NCI-H526 treated with DMSO at 0.1 percent for 48 hours (cell line): ENCODE measurements at places on chromosomes 7 and 10.

DNA sequence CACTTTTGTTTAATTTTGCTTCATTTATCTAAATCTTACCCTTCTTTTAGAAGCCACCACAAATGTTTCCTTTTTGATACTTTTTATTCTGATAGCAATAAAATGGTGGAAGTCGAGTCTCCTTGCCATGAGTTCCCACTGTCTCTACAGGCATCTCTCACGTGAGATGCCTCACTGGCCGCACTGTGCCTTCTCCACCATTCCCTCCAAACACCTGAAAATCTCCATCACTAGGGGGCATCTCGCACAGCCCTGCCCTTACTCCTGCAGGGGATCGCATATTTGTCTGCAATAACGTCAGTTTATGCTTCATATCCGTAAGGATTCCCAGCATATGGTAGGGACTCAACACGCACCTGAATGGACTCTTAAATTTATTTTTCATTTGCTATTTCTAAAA is 56.3 kb upstream of the NCAPG2 start:
- DNase-seq: no peak

DNA sequence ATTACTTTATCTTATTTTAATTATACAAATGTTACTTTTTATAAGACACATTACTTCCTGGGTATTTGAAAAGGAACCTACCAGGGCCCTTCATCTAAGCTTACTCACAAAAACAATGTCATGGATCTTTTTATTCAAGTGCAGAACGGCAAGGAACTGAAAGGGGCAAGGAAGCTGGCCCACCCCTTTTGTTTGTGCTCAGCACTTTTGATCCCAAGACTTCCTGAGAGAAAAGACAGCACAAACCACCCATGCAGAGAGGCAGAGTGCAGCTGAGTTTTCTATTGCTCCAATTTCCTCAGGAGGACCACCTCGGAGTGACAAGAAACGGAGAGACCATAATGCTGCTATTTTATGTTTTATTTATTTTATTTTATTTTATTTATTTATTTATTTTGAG is 232.0 kb upstream of the NRP1 start:
- no peak for DNase-seq

- no peak for DNase-seq
Measured at GRCh38 chr10:101895781-101896180, 52.2 kb upstream of the KCNIP2 start.

DNA sequence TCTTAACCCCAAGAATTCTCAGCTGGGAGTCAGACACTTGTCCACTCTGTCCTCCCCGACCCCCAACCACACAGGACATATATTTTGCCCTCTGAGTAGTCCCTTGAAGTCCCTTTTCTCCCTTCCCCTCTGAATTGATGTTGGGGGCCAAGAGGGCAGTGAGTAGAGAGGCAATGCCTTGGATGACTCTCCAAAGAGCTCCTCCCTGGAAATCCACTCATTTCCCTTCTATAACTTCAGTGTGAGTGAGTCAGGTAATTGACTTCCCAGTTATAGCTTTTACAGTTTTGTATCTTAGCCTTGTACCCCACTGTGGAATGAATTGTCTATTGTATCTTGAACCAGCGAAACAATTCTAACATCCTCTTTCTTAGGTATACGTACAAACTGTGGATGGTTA is 9.2 kb upstream of the ODAD2 start:
- no peak for DNase-seq

DNA sequence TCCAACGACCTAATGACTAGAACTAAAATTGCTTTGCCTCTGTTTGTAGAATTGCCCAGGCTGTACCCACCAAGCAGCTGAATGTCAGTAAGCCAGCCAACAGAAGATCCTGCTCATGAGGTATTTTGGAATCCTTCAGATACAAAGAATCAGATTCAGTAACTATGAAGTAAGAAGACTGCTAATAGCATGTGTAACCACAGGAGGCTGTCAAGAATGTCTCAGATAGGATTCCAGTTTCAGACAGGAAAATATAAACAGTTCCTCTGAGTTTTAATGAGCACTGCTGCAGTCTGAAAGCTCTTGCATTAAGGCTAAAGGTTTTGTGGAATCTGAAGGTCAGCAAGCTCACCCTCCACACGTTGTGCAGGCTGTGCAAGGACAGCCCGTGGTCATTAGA is 112.6 kb upstream of the ADAM12 start:
- no peak for DNase-seq

DNA sequence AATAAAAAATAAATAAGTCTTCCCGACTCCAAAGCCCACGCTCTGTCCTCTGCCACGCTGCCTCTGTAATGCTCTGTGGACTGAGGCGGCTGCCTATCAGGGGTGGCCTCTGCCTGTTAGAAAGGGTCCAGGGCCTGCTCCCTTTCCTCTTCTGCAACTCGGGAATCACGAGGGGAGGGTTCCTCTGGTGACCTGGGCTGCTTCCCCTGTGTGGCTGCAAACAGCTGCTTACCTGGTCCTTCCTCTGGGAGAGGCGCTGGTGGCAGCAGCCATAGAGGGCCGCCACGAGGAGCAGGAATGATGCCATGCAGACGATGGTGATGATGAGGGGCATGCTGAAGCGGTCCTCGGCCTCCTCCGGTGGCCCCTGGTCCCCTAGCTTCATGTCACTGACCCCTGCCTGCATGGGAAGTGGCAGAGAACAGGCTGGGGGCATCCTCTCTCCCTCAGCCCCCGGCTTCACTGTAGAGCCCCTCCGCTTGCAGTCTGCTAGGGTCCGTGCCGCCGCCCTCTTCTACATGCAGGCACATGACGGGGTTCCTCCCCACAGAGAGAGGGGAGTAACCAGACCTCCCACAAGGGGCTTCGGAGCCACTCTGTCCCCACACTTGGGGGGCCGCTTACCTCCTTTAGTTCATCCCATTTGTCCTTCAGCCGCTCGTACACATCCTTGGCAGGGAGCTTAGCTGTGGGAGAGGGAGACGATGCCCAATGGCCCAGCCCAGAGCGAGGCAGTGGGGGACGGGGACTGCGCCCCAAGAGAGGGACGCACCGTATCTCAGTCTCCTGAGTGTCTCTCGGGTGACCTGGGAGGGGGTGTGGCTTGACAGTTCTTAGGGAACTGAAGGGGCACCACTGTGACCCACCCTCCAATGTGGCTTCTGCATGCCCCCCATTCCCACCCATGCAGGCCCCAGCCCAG is 50.5 kb downstream of the PODXL start:
- DNase-seq: no peak
